ENCODE measurements at places on chromosomes 12 and 14.

- no peak for DNase-seq
Measured at GRCh38 chr14:96078625-96079016, 39.5 kb downstream of the C14orf132 start.

DNA sequence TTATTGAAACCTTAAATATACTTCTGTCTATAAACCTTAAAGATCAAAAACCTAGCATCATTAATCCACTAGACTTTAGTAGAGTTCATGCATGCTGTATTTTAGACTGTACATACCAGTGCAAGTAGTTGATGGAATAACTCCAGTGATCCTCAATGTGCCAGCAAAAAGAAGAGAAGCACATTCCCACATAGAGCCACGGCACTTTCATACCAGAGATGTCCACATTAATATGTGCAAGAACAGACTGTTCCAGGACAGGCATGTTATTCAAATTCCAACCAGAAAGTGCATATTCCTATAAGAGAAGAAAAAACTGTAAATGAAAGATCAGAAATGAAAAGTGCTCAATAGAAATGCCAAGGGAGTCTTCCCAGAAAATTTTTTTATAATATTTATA, 55.0 kb downstream of the KDM5A start:
- DNase-seq, result no peak

DNA sequence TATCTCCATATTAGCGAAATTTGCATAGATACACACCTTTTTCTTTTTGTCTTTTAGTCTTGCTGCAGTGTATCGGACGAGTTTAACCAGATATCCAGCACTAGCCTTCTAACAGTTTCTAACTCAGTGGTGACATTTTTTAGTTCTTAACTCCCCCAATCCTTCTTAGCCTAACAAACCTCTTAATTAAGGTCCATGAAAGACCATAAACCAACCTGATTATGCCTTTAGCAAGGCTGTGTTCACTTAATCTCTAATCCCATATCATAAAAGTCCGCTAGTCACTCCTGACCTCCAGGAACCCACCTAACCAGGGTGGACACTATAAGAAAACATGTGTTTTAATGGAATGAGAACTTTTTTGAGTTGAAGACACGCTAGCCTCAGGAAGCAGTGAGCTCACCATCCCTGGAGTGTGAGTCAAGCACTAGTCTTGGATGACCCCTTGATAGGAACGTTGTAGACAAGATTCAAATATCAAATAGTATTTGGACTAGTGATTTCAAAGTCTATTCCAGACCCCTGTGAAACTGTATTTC, 9.5 kb downstream of the CDKN1B start:
- DNase-seq, result no peak

DNA sequence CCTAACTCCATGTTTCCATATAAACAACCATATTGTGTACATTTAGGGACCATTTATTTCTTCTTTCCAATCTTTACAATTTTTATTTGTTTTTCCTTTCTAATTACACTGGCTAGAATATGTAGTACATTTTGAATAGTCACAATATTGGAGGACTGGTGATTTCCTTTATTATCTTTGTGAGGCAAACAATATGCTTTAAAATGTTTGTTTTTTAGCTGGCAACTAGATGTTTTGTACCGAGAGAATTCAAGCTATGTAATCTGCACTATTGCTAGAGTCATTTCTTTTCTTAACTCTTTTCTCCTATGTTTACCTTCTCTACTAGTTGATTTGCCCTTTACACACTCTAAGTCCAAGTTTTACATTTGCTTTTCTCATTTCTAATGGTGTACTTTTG, 13.3 kb upstream of the NTN4 start:
- no peak for DNase-seq

DNA sequence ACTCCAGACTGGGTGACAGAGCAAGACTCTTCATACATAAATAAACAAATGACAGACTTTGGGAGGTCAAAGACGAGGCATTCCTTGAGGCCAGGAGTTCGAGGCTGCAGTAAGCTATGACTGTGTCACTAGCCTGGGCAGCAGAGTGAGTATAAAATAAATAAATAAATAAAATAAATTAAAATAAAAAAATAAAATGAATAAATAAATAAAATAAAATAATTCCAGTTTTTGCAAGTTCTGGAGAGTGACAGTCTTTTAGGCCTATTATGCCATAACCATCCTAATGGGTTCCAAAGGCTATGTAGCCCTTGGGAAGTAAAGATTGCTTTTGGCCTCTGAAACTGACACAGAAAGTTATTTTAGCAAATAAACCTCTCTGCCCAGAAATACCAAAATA, 16.5 kb upstream of the NRDE2 start:
- DNase-seq, result no peak

GRCh38 chr14:67987606-67988005, 168.0 kb downstream of the RAD51B start:
- DNase-seq, result no peak

GRCh38 chr14:49972823-49973222, 79.9 kb downstream of the ARF6 start:
- DNase-seq, result no peak

DNA sequence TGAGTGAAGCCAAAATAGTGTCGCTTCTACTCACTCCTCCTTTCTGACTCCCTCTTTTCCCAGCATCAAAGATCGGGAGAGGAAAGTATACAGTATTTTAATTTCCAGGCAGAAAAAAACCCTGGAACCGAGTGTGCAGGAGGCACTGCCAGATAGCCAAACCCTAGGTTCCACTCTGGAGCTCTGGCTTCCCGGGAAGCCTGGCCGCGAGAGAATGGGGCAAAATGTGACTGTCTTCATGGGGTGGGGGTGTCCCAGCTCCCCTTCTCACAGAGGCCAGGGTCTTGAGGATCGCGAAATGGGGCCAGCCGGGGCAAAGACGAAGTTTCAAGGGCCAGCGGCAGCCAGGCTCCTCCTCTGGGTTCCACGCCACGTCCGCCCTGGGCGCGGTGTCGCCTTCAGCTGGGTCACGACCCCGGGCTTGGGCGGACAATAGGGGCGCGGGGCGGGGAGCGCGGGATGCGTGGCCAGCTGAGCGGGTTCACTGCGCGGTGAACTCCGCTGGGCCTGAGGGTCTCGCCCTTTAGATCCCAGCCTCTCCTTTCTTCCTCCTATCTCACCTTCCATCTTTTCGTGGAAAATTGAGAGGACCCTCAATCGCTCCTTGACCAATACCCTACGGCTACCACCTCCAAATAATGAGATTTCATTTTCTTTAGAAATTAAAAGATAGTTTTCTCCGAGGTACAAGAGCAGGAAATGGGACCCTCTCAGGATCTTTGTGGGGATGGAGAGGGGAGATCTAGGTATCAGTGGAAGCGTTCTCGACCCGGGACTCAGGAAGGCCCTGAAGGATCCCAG, 6.7 kb downstream of the HOXC4 start:
- DNase-seq, result no peak

- DNase-seq, result no peak
Measured at GRCh38 chr14:61927520-61927919, 165.3 kb downstream of the SNAPC1 start.

- DNase-seq, result no peak
Measured at GRCh38 chr14:31955936-31956579, 121.0 kb upstream of the ARHGAP5 start.

GRCh38 chr12:50537538-50537919, 32.7 kb downstream of the DIP2B start:
- no peak for DNase-seq

DNA sequence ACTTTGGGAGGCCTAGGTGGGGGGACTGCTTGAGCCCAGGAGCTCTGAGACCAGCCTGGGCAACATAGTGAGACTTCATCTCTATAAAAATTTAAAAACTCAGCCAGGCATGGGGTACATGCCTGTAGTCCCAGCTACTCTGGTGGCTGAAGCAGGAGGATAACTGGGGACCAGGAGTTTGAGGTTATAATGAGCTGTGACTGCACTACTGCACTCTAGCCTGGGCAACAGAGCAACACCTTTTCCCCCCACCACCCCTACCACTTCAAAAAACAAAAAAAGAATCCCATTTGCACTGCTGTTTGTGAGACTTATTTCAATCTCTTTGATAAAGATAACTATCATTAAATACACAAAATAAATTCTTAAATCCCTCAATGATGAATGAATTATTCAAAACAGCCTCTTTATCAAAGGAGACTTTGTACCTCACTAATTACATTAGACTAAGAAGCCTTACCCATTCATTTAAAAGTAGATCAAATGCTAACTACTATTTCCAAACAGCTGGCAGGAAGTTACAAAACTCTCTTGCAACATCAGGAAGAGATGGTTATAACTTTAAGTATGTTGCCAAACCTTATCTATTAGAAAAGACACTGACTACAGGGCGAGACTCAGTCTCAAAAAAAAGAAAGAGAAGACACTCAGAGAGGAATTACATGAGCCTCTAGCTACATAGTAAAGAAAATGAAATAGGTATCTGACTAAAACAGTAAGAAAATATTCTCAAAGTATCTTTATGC, 14.7 kb downstream of the BLTP3B start:
- DNase-seq, result no peak
